ENCODE measurements at places on chromosomes 5 and 9. TPM values are rescaled to one million over a fixed set of nuclear protein-coding genes. Genes with fewer than 3 reads are reported as not detected.

Gene NTRK2
- total RNA-seq: not detected

Gene CARD9
- total RNA-seq: 1.3 TPM

Gene NUTM2G
- not detected for total RNA-seq

Gene HRCT1
- total RNA-seq: not detected

Gene ADGRD2
- total RNA-seq: not detected

Gene FIBCD1
- total RNA-seq: not detected

Gene CAMK2A
- total RNA-seq: not detected

Gene SH3TC2
- total RNA-seq: not detected

Gene DHX29
- 13.2 TPM for total RNA-seq

Gene MARCOL
- not detected for total RNA-seq

Gene LIX1
- total RNA-seq: not detected

Gene GMCL2
- not detected for total RNA-seq

Gene DMRT2
- total RNA-seq: not detected

Gene PTGS1
- 0.07 TPM for total RNA-seq

Gene ZFYVE16
- 20.1 TPM for total RNA-seq

Gene GARIN3
- total RNA-seq: not detected

Gene TNFSF15
- 32.5 TPM for total RNA-seq

Gene PCDHB2
- total RNA-seq: not detected

Gene GFRA3
- 0.37 TPM for total RNA-seq

Gene SPACA9
- total RNA-seq: 4.9 TPM

Gene LHX2
- total RNA-seq: not detected

Gene NIM1K
- total RNA-seq: 9.3 TPM

Gene GRIA1
- total RNA-seq: not detected

Gene SOWAHA
- not detected for total RNA-seq

Gene SNAPC4
- 9.6 TPM for total RNA-seq

Gene DEPDC1B
- total RNA-seq: 22.7 TPM

Gene RAB3C
- total RNA-seq: not detected

Gene MCCC2
- total RNA-seq: 53.0 TPM
